ENCODE measurements at places on chromosomes 12 and 14.
A peak's percentile ranks its signal among the peaks of the same experiment; 100 is the strongest.

DNA sequence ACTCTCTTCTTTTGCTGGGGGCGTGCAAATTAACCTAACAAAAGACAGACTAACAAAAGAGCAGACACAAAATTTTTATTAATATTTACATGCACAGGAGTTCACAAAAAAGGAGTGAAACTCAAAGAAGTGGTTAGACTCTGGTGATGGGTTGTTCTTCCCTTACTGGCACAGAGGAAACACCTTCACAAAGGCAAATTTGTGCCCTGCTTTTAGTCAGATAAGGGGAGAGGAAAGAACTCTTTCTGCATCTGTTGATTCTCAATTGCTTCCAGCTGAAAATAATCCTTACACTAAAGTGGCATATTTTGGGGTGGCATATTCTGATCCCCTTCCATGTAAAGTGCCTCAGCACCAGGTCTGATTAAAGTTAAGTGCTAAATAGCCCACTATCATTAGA, 190.2 kb upstream of the AMIGO2 start:
- DNase-seq = no peak

- DNase-seq = no peak
These were observed 1.2 kb upstream of the C14orf180 start for GRCh38 chr14:104578321-104578720.

DNA sequence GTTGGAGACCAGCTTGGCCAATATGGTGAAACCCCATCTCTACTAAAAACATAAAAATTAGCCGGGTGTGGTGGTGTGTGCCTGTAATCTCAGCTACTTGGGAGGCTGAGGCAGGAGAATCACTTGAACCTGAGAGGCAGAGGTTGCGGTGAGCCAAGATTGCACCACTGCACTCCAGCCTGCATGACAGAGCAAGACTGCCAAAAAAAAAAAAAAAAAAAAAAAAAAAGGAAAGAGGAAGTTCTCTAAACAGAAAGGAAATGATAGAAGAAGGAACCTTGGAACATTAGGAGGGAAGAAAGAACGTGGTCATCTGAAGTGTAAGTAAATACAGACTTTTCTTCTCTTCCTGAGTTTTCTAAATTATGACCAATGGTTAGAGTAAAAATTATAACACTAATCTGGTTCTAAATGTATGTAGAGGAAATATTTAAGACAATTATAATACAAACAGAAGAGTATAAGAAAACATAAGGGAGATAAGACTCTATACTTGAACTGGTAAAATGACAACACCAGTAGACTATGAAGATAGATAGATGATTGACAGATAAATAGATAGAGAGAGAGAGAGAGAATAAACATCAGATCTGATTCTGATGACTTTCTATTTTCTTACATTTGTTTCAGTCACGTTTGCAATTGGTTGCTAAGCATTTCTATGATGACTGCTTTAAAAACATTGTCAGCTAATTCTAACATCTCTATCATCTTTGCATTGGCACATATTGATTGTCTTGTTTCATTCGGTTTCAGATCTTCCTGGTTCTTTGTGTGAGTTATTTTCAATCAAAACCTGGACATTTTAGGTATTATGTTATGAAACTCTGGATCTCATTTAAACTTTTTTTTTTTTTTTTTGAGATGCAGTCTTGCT, 12.9 kb upstream of the CORO1C start:
- no peak for DNase-seq

DNA sequence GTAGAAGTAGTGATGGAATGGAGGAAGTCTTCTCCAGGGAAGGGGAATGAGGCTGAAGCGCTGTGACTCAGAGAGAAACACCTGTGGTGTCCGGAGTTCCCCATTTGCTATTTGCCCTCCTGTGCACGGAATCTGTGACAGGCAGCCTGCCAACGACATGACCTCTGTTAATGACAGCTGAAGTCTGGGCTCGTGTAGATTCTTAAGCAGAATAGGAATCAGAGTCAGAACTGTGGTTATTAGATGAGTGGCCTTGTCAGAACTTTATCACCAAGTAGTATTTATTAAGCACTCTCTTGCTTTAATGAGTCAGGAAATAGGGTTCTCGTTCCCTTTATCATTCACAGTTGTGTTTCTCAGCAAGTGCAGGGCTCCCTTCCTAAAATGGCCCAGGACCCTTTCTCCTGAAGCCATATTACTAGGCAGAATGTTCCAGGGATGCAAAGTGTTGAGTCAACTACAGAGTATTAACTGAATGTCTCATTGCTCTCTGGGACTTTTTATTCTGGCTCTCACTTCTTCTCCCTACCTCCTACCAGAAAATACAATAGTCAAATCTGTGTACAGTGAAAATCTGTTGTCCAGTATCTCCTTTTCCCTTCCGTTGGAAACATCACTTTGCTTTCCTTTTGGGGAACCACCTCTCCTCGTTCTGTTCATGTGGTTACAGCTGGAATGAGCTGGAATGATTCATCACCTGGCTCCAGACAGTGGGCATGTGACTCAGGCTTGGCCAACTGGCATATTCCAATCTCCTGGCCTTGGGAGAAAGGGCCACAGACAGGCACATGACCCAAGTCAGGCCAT, 77.8 kb upstream of the MAX start:
- no peak for DNase-seq

- DNase-seq = no peak
These were observed 905.4 kb downstream of the SLC16A7 start for GRCh38 chr12:60501124-60501729.

DNA sequence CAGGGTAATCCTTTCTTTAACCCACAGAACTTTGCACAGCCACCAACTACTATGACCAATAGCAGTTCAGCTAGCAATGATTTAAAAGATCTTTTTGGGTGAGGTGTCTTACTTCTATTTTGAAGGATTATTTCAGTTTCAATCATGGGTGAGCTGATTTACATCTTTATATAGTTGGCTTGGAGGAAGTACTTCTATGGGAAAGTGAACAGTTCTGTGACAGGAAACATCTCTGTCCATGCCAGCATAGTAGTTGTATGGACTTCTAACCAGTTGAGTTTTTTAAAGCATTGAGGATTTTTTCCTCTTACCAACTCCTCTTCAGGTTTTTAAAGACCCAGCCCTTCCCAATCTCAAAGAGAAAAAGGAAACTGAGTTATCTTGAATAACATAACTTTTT, 17.8 kb upstream of the SLC17A8 start:
- DNase-seq = no peak

DNA sequence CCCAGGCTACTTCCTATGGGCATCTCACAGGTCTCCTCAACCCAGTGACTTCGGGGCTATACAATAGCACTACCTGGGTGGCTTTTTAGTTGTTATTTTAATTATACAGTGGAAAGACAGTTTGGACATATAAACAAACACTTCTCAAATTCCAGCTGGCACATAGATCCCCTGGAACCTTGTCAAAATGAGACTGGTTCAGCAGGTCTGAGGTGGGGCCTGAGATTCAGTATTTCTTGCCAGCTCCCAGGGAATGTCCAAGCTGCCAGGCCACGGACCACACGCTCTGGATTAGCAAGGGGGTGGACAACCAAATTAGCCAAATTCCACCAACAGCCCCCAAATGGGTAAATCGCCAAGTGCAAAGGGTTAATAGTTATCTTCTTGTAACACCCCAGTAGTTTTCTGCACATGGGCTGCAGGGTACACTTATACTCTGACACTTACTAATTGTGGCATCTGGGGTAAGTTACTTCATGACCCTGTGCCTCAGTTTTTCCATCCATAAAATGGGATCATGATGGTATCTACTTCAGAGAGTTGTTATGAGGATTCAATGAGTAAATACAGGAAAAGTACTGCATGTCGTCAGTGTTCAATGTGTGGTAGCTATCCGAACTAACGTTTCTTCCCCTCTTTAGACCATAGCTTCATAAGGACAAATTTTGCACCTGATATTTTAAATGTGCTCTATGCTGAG, 789.4 kb upstream of the TBX3 start:
- no peak for DNase-seq

DNA sequence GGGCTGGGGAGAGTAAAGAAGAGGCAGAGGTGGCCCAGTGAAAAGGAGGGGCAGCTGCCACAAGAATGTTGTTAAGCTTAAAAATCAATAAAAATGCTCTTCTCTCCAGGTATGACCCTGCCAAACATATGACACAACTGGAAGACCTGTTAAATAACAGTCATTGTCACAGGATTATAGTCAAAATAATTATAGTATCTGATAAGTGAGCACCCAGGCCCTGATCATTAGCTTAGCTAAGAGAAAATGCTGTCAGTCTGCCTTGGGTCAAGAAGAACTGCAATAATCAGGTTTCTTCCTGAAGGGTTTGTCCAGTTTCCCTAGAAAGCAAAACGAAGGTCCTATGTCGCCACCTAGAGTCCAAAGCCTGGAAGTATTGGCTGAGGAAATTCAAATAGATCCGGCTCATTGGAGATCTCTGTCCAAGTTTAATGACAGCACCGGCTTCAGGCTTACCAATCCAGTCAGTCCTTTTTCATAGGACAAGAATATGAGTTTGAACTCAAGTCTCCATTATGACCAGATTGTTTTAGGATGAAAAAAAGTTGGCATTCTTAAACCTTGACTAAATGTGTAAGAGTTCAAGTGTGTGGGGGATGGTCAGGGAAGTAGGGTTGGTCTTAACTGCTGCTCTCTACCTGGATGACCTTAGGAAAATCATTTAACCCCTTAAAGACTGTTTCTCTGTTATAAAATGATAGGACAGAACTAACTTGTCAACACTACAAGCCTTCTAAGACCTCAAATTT, 22.5 kb upstream of the NKX2-8 start:
- peak; percentile 50 for DNase-seq

DNA sequence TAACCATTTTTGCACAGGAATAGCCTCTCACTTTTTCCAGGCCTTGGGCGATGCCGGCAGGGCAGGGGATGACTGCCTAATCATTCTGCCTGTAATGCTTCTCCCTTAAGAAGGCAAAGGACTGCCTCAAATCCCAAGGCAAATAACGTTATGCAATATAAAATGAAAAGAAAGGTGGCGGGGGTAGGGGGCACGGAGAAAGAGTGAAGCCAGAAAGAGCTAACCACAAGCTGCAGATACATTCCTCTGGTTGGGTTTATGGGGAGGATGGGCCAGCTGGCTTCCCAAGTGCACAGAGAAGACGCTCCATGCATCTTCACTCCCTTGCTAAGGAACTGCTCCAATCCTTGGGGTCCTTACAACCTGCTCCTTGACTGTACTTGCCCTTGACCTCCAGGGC, 229.5 kb downstream of the FOXN3 start:
- DNase-seq = no peak

DNA sequence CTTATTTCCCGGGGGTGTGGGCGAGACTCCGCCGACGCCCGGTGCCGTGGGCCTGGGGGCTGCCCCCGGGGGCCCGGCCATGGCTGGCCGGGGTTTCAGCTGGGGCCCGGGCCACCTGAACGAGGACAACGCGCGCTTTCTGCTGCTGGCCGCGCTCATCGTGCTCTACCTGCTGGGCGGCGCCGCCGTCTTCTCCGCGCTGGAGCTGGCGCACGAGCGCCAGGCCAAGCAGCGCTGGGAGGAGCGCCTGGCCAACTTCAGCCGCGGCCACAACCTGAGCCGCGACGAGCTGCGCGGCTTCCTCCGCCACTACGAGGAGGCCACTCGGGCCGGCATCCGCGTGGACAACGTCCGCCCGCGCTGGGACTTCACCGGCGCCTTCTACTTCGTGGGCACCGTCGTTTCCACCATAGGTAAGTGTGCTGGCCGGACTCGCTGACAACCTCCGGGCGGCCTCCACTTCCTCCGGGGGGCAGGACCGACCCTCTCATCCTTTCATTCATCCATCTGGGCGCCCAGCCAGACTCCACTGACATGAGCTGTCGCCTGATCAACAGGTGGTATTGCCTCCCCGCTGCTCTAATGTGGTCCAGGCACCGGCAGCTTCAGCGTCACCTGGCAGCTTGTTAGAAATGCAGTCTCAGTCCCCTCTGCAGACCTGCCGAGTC, 467 bp downstream of the KCNK13 start:
- peak; percentile 44 for DNase-seq

DNA sequence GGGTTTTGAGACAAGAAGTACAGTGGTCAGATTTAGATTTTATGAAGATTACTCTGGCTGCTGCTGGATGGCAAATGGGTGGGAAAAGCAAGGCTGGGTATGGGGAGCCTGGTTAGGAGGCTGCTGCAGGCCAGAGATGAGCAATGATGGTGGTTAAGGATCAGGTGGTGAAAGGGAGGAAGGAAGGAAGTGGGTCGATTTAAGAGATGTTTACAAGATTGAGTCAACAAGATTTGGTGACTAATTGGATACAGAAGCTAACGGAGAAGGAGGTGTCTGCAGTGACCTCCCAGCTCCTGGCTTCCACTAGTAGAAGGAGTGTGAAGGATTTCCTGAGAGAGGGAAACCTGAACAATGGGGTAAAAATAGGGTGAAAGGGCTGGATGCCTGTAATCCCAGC, 18.7 kb downstream of the NOS1 start:
- DNase-seq = no peak

- no peak for DNase-seq
These were observed 67.1 kb downstream of the PRORP start for GRCh38 chr14:35189422-35189821.

DNA sequence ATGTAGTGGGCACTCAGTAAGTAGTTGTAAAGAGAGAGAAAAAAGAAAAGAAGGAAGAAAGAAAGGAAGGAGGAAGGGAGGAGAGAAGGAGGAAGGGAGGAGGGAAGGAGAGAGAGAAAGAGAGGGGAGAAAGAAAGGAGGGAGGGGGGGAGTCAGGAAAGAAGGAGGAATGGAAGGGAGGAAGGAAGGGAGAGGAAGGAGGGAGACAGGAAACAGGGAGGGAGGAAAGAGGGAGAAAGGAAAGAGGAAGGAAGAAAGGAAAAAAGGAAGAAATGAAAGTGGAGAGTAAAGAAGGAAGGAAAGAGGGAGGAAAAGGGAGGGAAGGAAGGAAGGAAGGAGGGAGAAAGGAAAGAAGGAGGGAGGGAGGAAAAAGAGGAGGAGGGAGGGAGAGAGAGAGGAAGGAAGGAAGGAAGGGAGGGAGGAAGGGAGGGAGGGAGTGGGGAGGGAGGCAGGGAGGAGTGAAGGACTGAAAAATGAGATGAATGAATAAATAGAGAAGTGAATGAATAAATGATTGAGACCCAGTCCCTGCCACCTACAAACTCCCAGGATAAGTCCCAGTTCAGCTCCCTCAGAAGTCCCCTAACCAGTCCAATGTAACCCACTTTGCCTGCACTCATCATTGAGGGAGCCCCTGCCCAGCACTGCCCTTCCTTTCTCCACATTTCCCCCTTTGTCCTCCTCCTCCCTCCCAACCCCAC, 739.0 kb upstream of the TBX3 start:
- no peak for DNase-seq

Measured in NCI-H510A (cell line).